Left renal cortex interstitium (tissue), 4 donors: ENCODE measurements at places on chromosomes 13 and 19. TPM values are rescaled to one million over a fixed set of nuclear protein-coding genes. Genes with fewer than 3 reads are reported as not detected.

GRCh38 chr13:37956536-37956935, 87.0 kb upstream of the TRPC4 start:
- no peak for DNase-seq

DNA sequence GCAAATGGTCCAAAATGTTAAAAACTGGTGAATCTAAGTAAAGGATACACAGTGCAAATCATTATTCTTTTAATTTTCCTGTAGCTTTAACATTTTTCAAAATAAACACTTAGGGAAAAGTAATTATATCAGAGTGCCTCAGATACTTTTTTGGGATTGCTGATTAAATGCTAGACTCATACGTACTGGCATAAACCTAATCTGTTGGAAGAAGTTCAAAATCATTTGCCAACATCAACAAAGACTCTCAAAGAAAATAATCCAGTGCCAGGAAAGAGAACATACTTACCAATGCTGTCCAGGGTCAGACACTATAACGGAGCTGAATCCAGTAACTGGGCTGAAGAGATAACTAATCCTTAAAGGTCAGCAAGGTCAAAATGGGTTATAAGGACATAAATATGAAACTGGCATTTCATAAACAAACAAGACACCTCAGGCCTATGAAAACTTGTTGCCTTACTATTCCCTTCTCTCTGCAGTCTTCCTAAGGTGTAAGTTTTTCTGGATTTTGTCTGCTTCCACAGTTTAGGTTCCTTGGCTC, 3.3 kb upstream of the ZNF420 start:
- no peak for DNase-seq

IGFL3 gene
- polyA plus RNA-seq: not detected

SLITRK5 gene
- 1.7 TPM for polyA plus RNA-seq

ZNF256 gene
- 10.2 TPM for polyA plus RNA-seq
